Activated naive CD4-positive, alpha-beta T cell treated with anti-CD3 and anti-CD28 coated beads for 36 hours (primary cell): ENCODE measurements at places on chromosomes 4 and X. TPM values are rescaled to one million over a fixed set of nuclear protein-coding genes. Genes with fewer than 3 reads are reported as not detected.

Gene SPIN2A
- 0.72 TPM for total RNA-seq

Gene CCDC160
- total RNA-seq = not detected

DNA sequence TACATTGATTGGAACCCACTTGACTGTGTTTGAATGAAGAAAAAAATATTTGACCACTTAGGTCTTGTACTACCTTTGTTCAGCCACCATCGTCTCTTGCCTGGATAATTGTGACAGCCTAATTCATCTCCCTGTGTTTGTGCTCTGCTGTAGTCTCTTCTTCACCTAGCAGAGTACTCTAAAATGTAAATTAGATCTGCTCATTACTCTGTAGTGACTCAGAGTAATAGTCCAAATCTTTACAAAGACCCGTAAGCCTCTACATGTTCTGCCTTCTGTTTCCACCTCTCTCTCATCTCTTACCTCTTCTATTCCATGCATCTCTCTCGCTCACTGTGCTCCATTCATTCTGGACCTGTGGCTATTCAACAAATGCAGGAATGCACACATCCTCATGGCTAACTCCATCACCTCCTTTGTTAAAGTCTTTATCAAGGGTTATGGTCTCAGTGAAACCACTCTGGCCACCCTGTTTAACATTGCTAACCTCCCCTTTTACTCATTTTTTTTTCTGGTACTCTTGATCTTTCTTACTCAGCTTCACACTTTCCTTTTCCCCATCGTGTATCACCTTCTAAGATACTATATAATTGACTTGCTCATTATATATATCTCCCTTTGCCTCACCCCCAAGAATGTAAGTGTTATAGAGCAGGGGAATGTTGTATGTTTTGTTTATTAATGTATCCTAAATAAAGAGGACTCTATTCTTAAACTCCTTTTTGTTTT is 98.4 kb downstream of the STIM2 start:
- peaks cover 39% of the 10 kb centered on the region for H3K4me1 ChIP-seq
- no peaks in the 10 kb centered on the region for H3K27me3 ChIP-seq
- peak overlapping the region; percentile 82 for H3K27ac ChIP-seq
- peak; percentile 31 for DNase-seq
- H3K4me3 ChIP-seq = peak overlapping the region; percentile 4

- H3K4me1 ChIP-seq = no peaks in the 10 kb centered on the region
- no peak for DNase-seq
- no peaks in the 10 kb centered on the region for H3K27me3 ChIP-seq
- H3K4me3 ChIP-seq = no peak overlapping the region
Observed at GRCh38 chrX:24333371-24333770, 19.5 kb upstream of the SUPT20HL2 start.

DNA sequence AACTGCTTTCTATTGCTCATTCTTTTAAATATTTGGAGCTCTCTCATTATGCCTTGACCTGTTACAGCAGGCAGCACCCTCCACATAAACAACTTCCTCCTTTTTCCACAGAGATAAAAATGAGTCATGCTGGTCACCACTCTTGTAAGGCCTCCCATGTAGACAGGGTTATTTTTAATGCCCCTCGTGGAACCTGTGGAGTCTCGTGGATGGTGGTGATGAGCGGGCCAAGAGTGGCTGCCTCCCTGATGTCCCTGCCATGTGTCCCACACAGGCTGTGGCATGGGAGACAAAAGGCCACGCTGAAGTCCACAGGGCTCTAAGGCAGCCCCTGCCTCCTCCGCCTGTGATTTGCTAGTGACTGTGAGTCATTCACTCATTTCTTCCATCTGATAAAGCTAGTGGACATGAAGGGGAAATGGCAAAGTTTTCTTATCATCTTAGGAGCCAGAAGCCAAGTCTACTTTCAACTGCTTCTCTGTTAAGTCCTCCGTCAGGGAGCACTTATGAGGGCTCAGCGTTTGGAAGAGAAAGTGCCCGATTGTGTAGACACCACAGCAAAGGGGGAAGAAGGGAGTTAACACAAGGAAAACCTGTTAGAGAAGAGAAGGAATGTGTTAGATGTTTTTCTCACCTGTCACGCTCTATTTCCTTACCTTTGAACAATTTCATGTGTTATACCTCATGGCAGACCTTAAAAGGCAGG is 121.6 kb upstream of the FAT1 start:
- no peaks in the 10 kb centered on the region for H3K27me3 ChIP-seq
- no peak overlapping the region for H3K4me3 ChIP-seq
- no peaks in the 10 kb centered on the region for H3K36me3 ChIP-seq
- H3K27ac ChIP-seq = no peak overlapping the region
- no peak for DNase-seq
- no peaks in the 10 kb centered on the region for H3K4me1 ChIP-seq

- no peak overlapping the region for H3K4me3 ChIP-seq
- H3K27me3 ChIP-seq = peaks cover 7% of the 10 kb centered on the region
- no peak overlapping the region for H3K27ac ChIP-seq
- no peaks in the 10 kb centered on the region for H3K4me1 ChIP-seq
- no peak for DNase-seq
Observed at GRCh38 chrX:38236901-38237615, 16.4 kb upstream of the SRPX start.

DNA sequence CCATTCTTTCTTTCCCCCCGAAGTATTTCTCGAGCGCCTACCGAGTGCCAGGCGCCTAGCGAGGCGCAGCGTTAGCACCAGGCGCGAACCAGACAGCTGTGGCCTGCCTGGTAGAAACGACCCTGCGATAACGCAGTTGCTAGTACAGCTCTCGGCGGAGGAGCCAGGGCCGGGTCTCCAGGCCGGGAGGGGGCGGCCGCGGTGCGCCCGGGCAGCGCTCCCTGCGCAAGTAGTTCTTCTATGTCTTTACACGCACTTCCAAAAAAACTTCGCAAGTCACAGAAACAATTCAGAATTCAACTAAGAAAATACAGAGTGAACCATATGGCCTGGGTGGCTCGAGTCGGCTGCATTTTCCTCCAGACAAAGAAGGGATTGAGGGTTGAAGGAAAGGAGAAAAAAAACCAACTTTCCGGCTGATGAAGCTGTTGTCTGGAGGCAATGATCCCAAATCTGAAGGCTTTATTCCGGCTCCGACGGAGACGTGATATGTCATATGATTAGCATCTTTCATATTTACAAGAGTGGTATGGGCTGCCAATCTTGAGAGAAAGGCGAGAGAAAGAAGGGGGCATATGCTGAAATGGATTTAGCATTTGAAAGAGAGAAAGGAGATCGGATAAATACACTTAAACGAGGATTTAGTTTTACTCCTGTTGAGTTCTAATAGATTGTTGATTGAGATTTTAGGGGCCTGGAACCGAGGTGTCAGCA is 7.2 kb upstream of the NEUROG2 start:
- H3K4me3 ChIP-seq = peak overlapping the region; percentile 75
- H3K36me3 ChIP-seq = peaks cover 2% of the 10 kb centered on the region
- H3K4me1 ChIP-seq = peaks cover 32% of the 10 kb centered on the region
- no peak overlapping the region for H3K27ac ChIP-seq
- H3K27me3 ChIP-seq = peaks cover 52% of the 10 kb centered on the region
- peak; percentile 59 for DNase-seq

GRCh38 chrX:43279341-43279808 is 376.7 kb upstream of the MAOA start:
- no peaks in the 10 kb centered on the region for H3K4me1 ChIP-seq
- no peak for DNase-seq
- H3K4me3 ChIP-seq = no peak overlapping the region
- no peaks in the 10 kb centered on the region for H3K36me3 ChIP-seq
- no peak overlapping the region for H3K27ac ChIP-seq
- no peaks in the 10 kb centered on the region for H3K27me3 ChIP-seq
